Peyer's patch (tissue), 4 donors: ENCODE measurements at places on chromosomes 5 and 9. TPM values are rescaled to one million over a fixed set of nuclear protein-coding genes. Genes with fewer than 3 reads are reported as not detected.
A peak's percentile ranks its signal among the peaks of the same experiment; 100 is the strongest.

Gene FAM120A
- total RNA-seq, result 159 TPM

DNA sequence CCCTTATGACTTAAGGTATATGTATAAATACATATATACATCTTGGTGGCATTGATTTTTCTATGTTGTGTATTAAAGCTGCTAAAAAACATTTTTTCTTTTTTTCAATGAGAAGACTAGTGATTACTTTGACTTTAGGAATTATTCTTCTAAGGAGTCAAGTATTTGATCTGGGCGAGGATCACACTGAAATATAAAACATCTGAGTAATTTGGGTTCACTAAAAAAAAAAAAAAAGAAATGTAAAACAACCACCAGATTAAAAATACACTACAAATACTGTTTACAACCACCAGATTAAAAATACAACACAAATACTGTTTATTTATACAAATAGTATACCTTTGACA lies 9.0 kb downstream of the UBAP1 start:
- H3K4me3 ChIP-seq, result no peak overlapping the region
- peaks cover 23% of the 10 kb centered on the region for H3K4me1 ChIP-seq
- H3K27ac ChIP-seq, result no peak overlapping the region
- DNase-seq, result no peak

DNA sequence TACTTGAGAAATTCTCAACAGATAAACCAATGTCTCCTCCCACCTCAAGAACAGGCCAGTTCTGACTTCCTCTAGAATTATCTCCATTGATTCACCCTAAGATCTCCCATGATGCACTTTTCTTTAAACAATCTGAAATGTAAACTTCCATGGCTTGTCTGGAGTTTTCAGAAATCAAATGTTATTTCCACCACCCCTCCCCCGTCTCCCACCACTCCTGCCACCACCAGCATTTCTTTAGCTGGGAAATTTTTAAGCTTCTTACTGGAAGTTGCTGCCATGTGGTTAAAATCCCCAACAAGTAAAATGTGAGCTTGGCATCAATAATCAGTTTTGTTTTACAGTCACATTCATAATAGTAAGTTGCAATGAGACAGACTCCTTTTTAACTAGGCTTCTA lies 32.8 kb upstream of the BASP1 start:
- H3K27ac ChIP-seq, result no peak overlapping the region
- no peaks in the 10 kb centered on the region for H3K4me1 ChIP-seq
- H3K36me3 ChIP-seq, result no peaks in the 10 kb centered on the region
- no peak for DNase-seq

DNA sequence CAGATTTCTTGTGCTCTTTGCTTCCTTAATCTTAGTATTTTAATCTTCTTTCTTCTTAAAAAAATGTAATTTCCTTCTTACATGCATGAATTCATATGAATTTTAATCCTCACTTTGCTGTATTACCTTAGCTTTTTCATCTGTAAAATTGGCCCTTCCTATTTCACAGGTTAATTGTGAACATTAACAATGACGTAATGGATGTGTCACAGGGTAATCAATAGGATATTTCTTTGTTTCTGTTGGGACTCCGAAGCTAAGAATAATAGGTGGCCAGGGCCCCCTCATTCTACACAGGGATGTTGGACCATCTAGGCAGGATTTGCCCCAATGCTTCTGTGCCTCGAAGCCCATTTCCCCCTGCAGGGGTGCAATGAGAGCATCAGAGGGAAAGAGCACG lies 187.4 kb upstream of the NFIB start:
- no peak overlapping the region for H3K27ac ChIP-seq
- H3K4me3 ChIP-seq, result no peak overlapping the region
- H3K27me3 ChIP-seq, result no peaks in the 10 kb centered on the region
- no peaks in the 10 kb centered on the region for H3K4me1 ChIP-seq
- no peak for DNase-seq
- H3K36me3 ChIP-seq, result no peaks in the 10 kb centered on the region

DNA sequence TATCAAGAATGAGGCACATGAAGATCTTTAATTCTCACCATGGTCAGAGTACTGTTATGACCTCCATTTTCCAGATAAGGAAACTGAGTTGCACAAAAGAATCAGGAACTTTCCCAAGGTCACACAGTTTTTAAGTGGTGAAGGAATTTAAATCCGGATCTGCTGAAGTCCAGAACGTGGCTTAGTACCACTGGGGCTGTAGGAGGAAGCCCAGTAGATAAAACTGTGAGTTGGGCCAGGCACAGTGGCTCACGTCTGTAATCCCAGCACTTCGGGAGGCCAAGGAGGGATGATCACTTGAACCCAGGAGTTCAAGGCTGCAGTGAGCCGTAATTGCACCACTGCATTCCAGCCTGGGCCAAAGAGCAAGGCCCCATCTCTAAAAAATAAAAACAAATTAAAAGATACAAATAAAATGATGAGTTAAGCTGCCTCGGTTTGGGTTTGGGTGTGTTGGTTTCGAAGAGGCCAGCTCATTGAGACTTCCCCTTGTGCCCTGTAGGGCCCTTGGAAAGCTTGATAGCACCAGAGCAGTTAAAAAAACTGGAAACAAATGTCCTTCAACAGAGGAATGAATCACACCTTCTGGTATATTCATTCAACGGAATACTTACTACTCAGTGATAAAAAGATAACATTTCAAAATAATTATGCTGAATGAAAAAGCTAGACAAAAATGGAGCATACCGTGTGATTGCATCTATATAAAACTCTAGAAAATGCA lies 20.1 kb downstream of the ATOX1 start:
- no peaks in the 10 kb centered on the region for H3K4me1 ChIP-seq
- H3K27me3 ChIP-seq, result no peaks in the 10 kb centered on the region
- H3K36me3 ChIP-seq, result no peaks in the 10 kb centered on the region
- H3K4me3 ChIP-seq, result no peak overlapping the region
- no peak for DNase-seq
- H3K27ac ChIP-seq, result no peak overlapping the region

Gene POU5F2
- 5.2 TPM for total RNA-seq

DNA sequence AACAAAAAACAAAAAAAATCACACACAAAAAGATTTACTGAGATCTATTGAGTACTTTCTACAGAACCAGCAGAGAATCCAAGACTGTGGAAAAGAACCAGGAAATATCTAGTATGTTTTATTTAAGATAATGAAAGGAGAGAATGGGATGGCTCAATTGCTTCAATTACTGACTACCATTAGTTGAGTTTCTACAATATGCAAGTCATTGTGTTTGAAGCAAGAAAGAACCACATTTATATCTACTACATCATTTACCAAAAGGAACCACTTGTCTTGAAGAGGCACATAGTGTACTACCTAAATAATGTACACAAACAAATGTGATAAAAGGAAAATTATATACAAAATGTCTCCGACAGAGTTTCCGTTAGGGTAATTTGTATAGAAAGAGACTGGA lies 325.9 kb upstream of the TNC start:
- no peak for DNase-seq
- no peaks in the 10 kb centered on the region for H3K4me1 ChIP-seq
- no peak overlapping the region for H3K4me3 ChIP-seq

Gene IFNA17
- total RNA-seq, result not detected

Gene UQCRQ
- total RNA-seq, result 134 TPM

DNA sequence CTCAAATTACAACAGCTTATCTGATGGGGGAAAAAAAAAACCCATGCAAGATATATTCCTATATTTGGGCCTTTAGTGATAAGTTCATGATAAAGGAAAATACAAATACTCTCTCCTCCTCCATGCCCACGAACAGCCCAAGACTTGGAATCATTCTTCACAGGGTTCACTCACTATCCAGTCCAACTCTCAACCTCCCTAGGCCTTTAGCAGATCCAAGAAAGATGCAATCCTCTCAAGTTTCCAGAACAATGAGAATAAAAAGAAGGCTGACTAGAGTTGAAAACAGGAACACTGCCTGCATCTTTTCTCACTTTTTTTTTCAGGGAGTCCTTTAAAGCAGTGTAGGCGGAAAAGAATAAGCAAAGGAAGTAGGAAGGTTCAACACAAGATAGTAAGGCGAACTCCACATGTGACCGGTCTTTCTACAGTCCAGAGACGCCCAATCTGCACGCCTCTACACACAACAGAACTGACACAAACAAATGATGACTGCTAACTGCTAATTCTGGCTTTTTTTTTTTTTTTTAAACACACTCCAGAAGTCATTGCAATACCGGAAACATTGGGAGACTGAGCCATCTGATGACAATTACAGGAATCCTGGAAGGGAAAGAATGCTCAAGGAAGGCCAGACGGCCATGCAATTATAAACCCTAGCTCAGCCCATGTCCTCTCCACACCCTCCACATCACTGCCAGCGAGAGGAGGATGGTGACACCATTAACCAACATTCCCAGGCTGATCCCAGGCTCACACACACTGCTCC lies 75.4 kb downstream of the BNC2 start:
- no peaks in the 10 kb centered on the region for H3K4me1 ChIP-seq
- no peaks in the 10 kb centered on the region for H3K27me3 ChIP-seq
- no peaks in the 10 kb centered on the region for H3K36me3 ChIP-seq

Gene GPR151
- total RNA-seq, result not detected

DNA sequence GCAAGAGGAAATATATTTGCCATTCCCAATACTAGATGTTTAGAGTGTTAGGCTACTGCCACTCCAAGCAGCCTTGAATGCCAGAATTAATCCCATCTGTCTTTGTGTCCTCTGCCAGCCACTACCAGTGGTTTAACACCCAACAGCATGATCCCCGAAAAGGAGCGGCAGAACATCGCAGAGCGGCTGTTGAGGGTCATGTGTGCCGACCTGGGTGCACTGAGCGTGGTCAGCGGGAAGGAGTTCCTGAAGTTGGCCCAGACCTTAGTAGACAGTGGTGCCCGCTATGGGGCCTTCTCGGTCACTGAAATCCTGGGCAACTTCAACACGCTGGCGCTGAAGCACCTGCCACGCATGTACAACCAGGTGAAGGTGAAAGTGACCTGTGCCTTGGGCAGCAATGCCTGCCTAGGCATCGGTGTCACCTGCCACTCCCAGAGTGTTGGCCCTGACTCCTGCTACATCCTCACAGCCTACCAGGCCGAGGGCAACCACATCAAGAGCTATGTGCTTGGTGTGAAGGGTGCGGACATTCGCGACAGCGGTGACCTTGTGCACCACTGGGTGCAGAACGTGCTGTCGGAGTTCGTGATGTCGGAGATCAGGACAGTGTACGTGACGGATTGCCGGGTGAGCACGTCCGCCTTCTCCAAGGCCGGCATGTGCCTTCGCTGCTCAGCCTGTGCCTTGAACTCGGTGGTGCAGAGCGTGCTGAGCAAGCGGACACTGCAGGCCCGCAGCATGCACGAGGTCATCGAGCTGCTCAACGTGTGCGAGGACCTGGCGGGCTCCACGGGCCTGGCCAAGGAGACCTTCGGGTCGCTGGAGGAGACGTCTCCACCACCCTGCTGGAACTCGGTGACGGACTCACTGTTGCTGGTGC lies 29.3 kb downstream of the AMBP start:
- no peak overlapping the region for H3K4me3 ChIP-seq
- peaks cover 14% of the 10 kb centered on the region for H3K36me3 ChIP-seq
- no peaks in the 10 kb centered on the region for H3K27me3 ChIP-seq
- peak; percentile 6 for DNase-seq

DNA sequence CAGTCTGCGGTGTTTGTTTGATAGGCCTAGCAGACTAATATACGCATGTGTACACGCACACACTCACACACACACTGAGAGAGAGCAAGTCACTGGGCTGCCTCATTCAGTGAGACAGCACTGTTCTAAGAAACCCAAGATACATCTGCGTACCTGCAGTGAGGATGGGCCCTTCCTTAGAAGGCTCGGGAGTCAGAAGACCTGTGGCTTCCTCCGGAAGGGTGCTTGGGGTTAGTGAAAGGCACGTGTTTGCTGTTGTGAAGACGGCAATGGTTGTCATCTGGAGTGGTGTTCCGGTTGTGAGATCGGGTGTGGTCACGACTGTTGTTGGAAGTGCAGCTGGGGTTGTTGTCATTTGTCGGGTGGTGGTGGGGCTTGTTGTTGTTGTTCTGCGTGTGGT lies 11.7 kb downstream of the TIMD4 start:
- no peak overlapping the region for H3K27ac ChIP-seq
- no peaks in the 10 kb centered on the region for H3K27me3 ChIP-seq
- no peak overlapping the region for H3K4me3 ChIP-seq
- no peaks in the 10 kb centered on the region for H3K36me3 ChIP-seq
- no peaks in the 10 kb centered on the region for H3K4me1 ChIP-seq
